Uterus (tissue), 4 donors: ENCODE measurements at places on chromosomes 12 and 14. TPM values are rescaled to one million over a fixed set of nuclear protein-coding genes. Genes with fewer than 3 reads are reported as not detected.

GRCh38 chr12:25332143-25332542, 81.4 kb upstream of the KRAS start:
- no peak overlapping the region for H3K4me3 ChIP-seq
- H3K27me3 ChIP-seq: no peaks in the 10 kb centered on the region
- H3K27ac ChIP-seq: no peak overlapping the region
- H3K4me1 ChIP-seq: no peaks in the 10 kb centered on the region
- no peaks in the 10 kb centered on the region for H3K36me3 ChIP-seq

GRCh38 chr12:15372352-15372751, 50.0 kb downstream of the PTPRO start:
- no peaks in the 10 kb centered on the region for H3K4me1 ChIP-seq
- no peak overlapping the region for H3K4me3 ChIP-seq
- no peak overlapping the region for H3K27ac ChIP-seq
- no peaks in the 10 kb centered on the region for H3K36me3 ChIP-seq
- no peak for DNase-seq

DNA sequence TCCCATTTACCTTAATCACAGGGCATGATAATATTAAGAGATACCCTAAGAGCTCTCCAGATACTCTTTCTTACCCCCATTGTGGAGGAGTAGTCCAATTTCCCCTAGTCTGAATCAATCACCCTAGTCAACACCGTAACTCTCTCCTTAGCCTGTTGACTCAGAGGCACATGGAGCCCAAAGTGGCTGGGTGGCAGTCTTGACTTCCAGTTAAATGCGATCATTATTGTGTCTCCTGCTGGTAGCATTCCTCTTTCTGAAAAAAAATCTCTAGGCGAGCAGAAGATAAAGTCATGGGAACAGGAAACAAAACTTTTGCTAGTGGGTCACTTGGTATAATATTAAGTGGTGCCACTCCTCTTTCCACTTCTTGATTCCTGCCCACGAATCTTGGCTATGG, 46.4 kb downstream of the EMP1 start:
- no peak for DNase-seq
- H3K27me3 ChIP-seq: no peaks in the 10 kb centered on the region
- H3K27ac ChIP-seq: no peak overlapping the region
- H3K4me3 ChIP-seq: no peak overlapping the region

DNA sequence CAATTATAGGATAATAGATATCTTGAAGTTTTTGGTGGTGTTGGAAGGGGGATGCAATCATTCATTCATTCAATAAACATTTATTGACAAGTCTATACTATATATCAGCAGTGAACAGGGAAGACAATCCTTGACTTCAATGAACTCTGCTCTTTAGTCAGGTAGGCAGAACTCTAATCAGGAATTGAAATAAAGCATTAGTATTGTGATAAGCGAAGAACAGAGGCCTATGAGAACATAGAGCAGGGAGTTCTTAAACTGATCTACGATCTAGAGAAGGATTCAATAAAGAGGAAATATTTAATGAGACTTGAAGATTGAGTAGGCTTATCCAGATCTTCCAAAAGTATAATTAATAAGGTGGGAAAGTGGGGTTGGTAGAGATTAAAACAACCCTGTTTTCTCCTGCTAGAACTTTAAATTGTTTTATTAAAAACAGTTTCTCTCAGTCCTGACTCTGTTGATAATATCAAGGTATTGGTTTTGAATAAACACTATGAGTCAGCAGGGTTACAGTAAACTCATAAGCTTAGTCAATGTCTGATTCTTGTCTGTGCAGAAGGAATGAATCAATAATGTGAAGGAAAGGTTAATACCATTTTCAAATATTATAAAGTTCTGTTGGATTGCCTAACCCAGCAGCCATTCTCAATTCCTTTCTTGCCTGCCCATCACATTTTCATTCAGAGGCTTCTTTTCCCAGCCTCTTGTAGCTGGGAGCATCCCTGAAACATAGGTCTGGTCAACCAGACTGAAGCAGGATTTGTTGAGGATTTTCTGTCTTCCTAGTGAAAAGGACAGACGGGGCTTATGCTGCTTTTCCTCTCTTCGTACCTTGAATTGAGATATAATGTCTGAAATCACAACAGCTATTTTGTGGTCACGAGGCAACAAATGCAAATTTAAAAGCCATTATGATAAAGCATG, 38.9 kb upstream of the KTN1 start:
- DNase-seq: no peak
- H3K4me1 ChIP-seq: no peaks in the 10 kb centered on the region
- H3K27ac ChIP-seq: no peak overlapping the region
- H3K4me3 ChIP-seq: no peak overlapping the region
- H3K36me3 ChIP-seq: no peaks in the 10 kb centered on the region

GRCh38 chr12:54870048-54870447, 15.7 kb downstream of the MUCL1 start:
- H3K27me3 ChIP-seq: no peaks in the 10 kb centered on the region
- no peak overlapping the region for H3K27ac ChIP-seq
- no peak for DNase-seq
- no peak overlapping the region for H3K4me3 ChIP-seq

DNA sequence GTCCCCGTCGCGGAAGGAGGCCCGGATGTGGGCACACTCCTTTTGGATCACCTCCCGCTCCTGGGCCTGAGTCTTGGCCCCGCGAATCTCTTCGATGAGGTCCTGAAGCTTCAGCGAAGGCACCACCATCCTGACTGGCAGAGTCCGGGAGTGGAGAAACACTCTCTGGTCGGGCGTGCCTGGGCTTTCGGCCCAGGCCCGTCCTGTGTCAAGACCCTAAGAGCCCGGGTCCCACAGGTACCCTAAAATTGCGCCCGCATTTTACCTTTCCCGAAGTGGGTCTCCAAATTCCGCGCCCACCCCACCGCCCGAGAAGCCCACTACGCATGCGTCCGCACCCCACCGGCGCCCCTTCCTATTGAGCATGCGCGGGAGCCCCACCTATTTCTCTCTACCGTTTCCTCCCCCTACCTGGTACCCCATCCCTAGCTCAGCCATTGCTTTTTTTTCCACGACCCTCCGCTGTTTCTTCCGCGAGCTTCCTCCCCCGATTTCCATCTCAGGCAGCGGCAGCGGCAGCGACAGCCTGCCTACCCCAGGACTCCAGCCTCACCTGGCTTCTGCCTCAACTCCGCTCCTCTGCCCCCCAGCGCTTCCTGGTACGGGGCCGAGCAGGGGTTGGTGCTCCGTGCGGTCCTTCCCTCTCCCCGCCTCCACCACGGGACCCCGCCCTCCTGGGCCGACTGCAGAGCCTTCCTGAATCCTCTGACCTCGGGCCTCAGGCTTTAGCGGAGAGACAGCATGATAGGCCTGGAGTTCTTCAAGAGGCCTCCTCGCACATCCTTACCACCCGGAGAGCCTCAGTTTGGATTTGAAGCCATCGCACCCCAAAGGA, at the start of gene AP1G2:
AP1G2 (minus strand) TSS at position 606 of the 835 bp plus-strand sequence; CDS start at position 129, 477 bp downstream.
- no peaks in the 10 kb centered on the region for H3K36me3 ChIP-seq
- H3K4me3 ChIP-seq: peak within 1 kb of the TSS; percentile 55
- peak; percentile 89 for DNase-seq
- peak within 1 kb of the TSS; percentile 80 for H3K27ac ChIP-seq
- no peaks in the 10 kb centered on the region for H3K4me1 ChIP-seq

Gene RIMBP2
- total RNA-seq: 0.29 TPM

GRCh38 chr12:951176-951575, 1.7 kb upstream of the RAD52 start:
- H3K4me3 ChIP-seq: no peak overlapping the region
- no peaks in the 10 kb centered on the region for H3K27me3 ChIP-seq

GRCh38 chr12:25377469-25378177, 126.9 kb upstream of the KRAS start:
- no peak overlapping the region for H3K27ac ChIP-seq
- no peak overlapping the region for H3K4me3 ChIP-seq
- no peaks in the 10 kb centered on the region for H3K36me3 ChIP-seq

DNA sequence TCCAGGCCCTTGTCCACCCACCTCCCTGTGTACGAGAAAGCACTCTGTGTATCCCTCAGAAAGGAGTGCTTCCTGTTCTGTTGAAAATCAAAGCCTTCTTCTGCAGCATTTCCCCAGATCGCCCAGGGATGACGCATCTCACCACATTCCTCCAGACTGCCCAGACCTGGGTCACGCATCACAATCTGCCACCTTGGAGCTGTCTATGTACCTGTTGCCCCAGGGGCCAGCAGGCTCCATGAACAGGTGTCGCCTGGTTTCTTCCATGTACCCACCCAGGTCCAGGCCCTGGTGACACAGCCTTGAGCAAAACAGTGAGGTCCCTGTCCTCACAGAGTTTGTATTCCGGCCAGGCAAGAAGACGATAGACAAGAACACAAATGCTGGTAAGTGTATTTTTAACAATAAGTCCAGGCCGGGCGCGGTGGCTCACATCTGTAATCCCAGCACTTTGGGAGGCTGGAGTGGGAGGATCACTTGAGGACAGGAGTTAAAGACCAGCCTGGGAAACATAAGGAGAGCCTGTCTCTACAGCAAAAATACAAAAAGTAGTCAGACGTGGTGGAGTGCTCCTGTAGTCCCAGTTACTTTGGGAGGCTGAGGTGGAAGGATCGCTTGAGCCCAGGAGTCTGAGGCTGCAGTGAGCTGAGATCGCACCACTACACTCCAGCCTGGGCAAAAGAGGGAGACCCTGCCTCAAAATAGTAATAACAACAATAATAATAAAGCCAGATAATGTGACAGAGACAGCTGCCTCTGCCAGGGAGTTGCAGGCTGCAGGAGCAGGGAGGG, 6.8 kb upstream of the PPP1R13B start:
- no peaks in the 10 kb centered on the region for H3K4me1 ChIP-seq
- DNase-seq: no peak
- H3K27ac ChIP-seq: no peak overlapping the region
- H3K36me3 ChIP-seq: no peaks in the 10 kb centered on the region

Gene EMP1
- 213 TPM for total RNA-seq

- no peak overlapping the region for H3K4me3 ChIP-seq
- peaks cover 4% of the 10 kb centered on the region for H3K4me1 ChIP-seq
Measured at GRCh38 chr14:59295951-59296350, 107.5 kb downstream of the DAAM1 start.

Gene SLC7A8
- 20.5 TPM for total RNA-seq

DNA sequence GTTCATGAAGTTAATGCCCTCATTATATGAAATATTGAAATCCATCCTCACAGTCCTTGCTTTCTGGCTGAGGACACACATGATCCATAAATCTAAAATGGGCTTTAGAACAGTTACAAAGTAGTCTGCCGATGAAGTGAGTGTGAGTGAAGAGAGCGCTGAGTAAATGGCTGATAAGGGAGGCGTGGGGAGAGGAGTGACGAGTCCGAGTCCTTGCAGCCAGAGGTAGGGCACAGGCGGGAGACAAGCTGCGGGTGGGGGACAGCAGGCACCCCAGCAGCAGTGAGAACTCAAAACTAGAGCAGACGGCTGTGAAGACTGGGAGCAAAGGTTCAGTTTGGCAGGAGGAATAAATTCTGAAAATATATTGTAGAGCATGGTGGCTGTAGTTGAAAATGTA, 140.1 kb upstream of the ATP2B1 start:
- DNase-seq: no peak
- no peaks in the 10 kb centered on the region for H3K4me1 ChIP-seq
- no peaks in the 10 kb centered on the region for H3K27me3 ChIP-seq
- H3K27ac ChIP-seq: no peak overlapping the region
- H3K4me3 ChIP-seq: no peak overlapping the region

Gene TMCC3
- 30.6 TPM for total RNA-seq

Gene SCAF11
- total RNA-seq: 127 TPM

GRCh38 chr14:96603350-96604255, 101.4 kb downstream of the PAPOLA start:
- no peaks in the 10 kb centered on the region for H3K4me1 ChIP-seq
- no peak for DNase-seq
- no peak overlapping the region for H3K27ac ChIP-seq
- H3K36me3 ChIP-seq: no peaks in the 10 kb centered on the region

DNA sequence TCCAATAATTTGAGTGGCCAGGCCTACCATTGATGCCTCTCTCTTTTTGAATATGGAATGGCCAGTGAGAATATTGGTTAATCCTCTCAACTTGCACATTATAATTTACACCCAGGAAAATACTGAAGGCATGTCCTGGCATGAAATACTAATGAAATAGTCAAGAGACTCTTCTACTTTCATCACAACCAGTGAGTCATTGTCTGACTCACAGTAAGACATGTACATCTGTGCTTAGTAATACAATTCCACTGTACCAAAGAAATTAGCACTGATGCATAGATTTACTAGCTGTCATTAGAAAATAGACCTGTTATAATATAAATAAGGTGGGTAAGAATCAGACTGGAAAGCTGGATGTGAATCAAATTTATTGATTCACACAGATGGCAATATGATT, 31.6 kb downstream of the KCNC2 start:
- H3K36me3 ChIP-seq: no peaks in the 10 kb centered on the region
- no peak for DNase-seq
- no peak overlapping the region for H3K4me3 ChIP-seq
- no peak overlapping the region for H3K27ac ChIP-seq
- H3K4me1 ChIP-seq: no peaks in the 10 kb centered on the region

GRCh38 chr12:11497995-11498394, 102.6 kb upstream of the PRB2 start:
- H3K4me3 ChIP-seq: no peak overlapping the region
- peaks cover 4% of the 10 kb centered on the region for H3K4me1 ChIP-seq
- H3K36me3 ChIP-seq: no peaks in the 10 kb centered on the region

DNA sequence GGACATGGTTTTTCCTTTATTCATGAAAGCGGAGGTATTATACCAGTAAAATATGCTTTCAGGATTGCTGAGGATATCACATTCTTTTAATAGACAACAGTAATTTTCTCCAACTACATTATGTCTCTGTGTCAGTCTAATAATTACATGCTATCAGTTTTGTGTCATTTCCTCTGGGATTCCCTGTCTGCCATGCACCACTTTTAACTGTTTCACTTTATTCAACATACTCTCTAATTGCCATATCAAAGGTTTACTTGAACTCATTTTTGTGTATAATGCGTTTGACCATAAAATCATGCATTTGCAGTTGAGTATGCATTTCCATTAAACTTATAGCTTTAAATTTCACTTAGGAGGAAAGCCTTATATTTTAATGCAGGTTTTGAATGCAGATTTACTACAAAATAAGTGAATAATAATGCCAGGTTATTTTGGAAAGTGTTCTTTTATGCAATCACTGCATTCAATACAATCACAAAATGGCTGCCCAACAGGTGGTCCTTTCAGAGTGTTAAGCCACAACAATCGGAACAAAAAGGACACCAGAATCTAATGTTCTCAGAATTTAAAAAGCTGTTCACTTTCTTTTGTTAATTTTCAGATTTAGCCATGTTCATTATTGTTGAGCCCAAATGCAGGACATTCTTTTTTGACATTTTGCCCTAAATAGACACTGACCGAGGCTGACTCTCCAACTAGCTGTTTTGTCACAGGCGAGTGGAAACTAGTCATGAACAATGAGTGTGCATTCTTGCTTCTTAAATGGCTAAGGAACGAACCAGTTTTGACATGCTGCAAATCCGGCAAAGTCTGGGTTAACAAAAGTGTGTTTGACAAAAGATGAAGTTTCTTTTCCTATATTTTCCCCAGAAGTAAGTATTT, 40.9 kb downstream of the MBIP start:
- no peak for DNase-seq
- H3K27me3 ChIP-seq: peaks cover 6% of the 10 kb centered on the region
- no peaks in the 10 kb centered on the region for H3K36me3 ChIP-seq
- H3K27ac ChIP-seq: no peak overlapping the region
- no peak overlapping the region for H3K4me3 ChIP-seq
- H3K4me1 ChIP-seq: no peaks in the 10 kb centered on the region

- no peaks in the 10 kb centered on the region for H3K36me3 ChIP-seq
- no peak for DNase-seq
- no peak overlapping the region for H3K27ac ChIP-seq
- H3K4me3 ChIP-seq: no peak overlapping the region
Measured at GRCh38 chr14:58055497-58056010, 96.5 kb downstream of the ARMH4 start.
